Stimulated activated naive CD4-positive, alpha-beta T cell treated with Interleukin-2 at 50 U/mL for 16 hours (primary cell): ENCODE measurements at places on chromosomes 1 and 21.
A peak's percentile ranks its signal among the peaks of the same experiment; 100 is the strongest.

DNA sequence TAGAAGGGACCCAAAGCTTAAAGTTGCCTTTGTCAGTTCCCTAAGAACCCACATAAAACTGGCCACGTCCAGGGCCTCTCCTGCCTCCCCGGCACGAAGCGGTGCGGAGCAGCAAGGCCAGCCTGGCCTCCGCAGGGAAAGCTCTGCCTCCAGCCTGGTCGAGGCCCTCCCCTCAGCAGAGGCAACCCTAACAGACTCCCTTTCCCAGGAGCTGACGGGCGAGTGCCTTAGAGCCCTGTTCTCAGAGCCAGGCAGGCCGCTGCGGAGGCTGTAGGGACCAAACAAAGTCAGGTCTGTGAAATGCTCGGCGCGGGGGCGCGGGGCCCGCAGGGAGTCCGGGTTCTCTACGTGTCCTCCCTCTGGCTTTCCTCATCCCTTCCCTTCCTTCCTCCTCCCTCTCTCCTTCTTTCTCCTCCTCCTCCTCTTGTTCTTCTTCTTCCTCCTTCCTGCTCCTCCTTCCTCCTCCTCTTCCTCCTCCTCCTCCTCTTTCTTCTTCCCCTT, 40.7 kb downstream of the RIPK4 start:
- DNase-seq: no peak

- DNase-seq: peak; percentile 63
These were observed 48.0 kb upstream of the SLC19A1 start for GRCh38 chr21:45590246-45590725.

DNA sequence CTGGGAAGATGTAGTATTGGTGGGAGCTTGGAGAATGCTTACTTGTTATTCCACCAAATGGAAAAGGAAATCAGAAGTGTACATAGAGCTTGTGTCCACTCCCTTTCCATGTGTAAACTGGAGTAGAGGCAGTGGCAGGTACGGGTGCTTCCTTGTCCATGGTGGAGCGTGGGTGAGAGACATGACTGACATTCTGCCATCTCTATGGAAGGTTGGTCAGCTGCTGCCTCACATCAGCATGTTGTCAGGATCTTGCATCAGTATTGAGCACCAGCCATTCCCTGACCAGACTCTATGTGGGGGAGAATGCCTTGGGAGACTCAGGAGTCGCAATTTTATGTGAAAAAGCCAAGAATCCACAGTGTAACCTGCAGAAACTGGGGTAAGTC, 19.8 kb downstream of the NLRP3 start:
- DNase-seq: no peak

DNA sequence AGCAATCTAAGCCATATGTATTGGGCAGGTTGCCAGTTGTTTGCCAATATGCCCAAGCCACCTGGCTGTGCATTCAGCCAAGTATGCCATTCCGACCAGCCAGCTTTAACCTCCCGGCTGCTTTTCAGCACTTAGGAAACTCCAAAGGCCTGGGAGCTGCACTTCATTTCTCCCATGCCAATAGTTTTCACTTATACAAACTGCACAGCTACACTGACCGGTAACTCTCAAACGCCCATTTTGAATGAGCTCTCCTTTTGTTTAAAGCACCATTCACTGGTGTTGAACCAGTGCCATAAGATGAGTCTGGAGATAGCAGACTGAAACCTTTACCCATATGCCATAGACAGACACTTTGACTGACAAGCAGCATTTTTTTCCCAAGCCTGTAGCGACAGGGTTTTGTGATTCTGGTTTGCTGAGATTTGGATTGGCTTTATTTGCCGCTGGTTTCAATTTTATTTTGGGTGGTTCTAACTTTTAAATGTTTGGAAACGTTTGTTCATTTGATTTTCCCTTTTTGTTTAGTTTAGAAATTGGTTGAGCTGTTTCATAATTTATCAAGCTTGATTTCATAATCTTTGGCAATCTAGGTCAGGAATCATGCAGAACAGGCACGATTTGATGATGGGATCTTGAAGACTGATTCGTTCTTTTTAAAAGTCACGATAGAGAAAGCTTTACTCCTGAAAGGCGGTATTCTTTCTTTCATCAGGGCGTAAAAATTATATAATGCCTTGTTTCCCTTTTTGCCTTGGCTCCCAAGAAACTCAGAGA, 144.6 kb downstream of the NFIA start:
- no peak for DNase-seq

DNA sequence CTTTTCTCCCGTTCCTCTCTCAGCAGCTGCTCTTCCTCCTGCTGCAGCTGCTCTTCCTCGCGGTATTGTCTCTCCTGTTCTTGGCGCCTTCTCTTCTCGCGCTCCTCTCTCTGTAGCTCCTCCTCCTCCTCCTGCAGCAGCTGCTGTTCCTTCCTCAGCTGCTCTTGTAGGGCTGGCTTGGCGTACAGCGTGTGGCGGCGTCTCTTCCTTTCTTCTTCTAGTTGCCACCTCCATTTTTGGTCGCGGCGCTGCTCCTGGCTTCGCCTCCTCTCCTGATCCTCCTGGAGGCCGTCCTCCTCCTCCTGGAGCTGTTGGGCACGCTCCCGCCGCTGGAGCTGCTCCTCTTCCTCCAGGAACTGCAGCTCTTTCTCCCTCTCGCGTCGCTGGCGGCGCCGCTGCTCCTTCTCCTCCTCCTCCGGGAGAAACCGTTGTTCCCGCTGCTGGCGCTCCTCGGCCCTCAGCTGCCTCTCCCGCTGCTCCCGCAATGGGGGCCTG, 4.8 kb downstream of the TCHH start:
- DNase-seq: peak; percentile 2

DNA sequence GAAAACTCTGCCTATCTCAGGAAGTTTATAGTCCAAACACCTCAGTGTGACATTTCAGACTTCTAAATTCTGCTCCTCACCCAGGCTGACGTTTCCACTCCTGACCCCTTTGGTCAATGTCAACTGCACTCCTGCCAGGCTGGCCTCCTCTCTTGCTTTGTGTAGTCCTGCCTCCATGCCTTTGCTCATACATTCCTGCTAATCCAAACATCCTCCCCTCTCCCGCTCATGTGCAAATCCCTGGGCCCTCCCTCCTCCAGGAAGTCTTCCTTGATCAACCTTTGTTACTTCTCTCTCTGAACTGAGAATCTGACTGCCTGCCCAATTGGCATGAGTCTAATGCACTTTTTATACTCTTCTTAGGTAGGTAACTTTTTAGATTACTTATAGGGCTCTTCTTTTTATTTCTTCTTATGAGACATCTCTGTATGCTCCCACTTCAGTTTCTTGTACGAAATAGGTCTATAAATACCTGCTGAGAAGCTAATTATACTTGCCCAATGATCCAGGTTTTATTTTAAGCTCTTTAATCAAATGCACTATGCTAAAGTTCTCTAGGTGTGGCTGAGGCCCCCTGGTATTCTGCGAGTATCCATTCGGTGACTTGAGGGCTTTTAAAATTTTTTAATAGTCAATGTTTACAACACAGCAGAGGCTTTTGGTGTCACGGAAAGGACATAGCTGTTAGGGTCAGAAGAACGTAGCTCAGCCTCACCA, 128.1 kb downstream of the PLXNA2 start:
- no peak for DNase-seq

DNA sequence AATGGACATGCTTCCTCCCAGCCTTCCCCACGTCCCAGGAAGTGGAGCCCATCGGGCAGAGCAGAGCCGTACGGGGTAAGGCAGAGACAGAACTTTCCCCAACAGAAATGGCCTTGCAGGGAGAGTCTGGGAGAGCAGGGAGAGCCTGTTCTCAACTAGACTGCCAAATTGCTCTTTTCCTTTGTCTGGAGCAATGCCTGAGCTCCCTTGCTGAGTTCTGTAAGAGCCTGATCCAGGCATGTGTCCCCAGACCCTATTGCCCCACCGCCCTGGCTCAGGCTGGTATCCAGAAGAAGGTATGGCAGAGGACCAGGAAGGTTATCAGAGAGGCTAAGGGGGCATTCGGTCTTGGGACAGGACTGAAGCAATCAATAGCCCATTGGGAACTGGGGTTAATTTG, 79.9 kb downstream of the TMEM53 start:
- no peak for DNase-seq

GRCh38 chr1:234918181-234918841, 210.3 kb downstream of the TOMM20 start:
- no peak for DNase-seq

- DNase-seq: no peak
These were observed 790.6 kb upstream of the ADGRL2 start for GRCh38 chr1:81010126-81010525.

DNA sequence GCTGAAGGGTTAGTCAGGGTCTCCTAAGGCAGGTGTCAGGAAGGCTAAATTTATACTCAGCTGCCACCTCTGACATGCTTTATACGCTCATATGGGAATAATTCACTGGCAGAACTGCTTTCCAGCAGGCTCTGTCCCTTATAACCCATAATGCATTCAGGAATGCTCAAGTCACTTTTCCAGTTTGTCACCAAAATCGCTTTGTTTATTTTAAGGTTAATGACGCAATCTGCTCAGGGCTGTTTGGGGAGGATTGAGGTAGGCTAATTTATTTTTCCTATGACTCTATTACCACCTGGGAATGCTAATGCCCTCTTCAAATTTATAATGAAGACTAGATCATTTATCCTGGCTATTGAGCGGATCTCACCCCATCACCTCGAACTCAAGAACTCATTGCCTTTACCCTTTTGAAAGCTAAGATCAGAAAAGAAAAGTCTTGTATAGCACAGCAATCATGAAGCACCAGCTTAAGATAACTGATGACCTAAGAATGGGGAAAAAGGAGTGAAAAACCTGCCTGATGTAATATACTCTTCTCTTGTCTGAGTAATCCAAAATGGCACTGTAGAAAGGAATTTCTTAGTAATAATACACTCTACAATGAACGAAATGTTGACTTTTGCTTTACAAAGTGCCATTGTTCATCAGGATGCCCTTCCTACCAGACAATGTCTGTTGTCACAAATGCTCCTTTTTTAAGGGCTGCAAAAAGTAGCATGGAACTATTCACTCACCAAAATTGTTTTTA, 97.9 kb upstream of the EXO1 start:
- DNase-seq: no peak

DNA sequence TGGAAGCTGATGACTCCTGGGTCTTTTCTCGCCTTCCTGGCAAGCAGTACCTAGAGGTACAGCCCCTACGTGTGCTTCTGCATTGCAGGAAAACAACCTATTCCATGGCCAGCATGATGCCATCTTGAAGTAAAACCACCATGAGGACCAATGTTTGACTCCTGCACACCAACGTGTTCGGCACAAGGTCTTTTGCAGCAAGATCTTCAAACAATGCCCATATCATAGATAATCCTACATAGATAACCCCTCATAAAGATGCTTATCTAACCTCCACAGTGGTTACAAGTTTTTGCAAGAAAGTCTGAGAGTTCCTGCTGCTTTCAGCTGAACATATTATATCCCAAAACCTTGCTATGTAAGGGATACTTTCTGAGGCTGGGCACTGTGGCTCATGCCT, 141.1 kb upstream of the MAP1LC3C start:
- DNase-seq: no peak

DNA sequence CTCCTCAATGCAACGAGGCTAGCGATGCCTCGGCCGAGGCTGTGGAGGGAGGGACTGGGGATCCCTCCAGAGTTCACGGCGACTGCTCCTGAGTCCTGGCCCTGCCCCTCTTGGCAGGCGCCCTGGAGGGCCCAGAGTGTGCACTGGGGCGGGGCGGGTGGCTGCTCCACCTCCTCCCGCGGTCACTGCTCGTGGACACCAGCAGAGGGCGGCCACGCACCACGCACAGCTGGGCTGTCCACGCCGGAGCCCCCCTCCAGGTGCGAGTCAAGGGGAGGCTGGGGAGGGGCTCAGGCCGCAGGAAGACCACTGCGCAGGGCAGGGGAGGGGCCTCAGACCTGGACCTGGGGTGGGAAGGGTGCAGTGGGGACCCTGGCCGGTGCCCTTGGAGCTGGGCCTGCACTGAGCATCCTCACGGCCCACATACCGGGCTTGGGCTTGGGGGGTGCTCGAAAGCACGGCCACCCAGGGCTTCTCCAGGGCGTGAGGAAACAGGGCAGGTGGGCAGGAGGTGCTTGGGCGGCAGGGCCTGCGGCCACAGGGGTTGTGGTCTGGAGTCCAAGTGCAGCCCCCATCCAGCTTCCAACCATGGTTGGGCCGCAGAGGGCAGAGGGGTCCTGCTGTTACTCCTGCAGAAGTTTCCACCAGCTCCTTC, 20.6 kb upstream of the TTC34 start:
- DNase-seq: peak; percentile 8
